ENCODE measurements at places on chromosomes 11 and 22.

GRCh38 chr11:12200991-12201985 is 90.9 kb downstream of the MICAL2 start:
- peaks cover 70% of the 10 kb centered on the region for H3K36me3 ChIP-seq
- no peak overlapping the region for H3K4me3 ChIP-seq
- peaks cover 75% of the 10 kb centered on the region for H3K4me1 ChIP-seq
- no peak for DNase-seq
- H3K27ac ChIP-seq = no peak overlapping the region

- H3K27ac ChIP-seq = no peak overlapping the region
- no peak overlapping the region for H3K4me3 ChIP-seq
- no peaks in the 10 kb centered on the region for H3K27me3 ChIP-seq
Observed at GRCh38 chr11:84146826-84147225, 860.7 kb upstream of the CCDC90B start.

DNA sequence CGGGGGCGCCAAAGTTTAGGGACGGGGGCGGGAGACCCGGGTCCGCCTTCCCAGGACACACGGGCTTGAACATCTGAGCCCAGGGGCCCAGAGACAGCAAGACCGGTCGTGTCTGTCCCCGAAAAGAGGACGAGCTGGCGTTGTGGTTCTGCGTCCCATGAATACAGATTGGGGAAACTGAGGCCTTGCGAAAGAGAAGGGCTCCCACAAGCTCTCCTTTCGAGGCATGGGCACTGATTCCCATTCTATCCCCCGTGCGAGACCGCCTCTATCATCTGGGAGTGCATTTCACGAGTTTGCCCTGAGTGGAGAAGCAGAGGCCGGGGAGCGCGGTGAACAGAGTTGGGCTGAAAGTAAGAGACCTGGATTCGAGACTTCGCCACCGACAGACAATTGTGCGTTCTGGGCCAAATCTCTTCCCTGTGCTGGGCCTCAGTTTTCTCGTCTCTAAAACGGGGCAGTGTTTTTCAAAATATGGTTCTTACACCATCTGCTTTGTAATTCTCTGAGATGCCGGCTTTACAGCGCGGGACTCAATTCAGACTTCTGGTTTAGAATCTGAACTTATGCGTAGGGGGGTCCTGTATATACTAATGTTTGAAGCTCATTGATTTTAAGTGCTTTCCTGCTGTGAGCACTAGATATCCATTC is 471 bp downstream of the RNF185 start:
- H3K4me1 ChIP-seq = peaks cover 28% of the 10 kb centered on the region
- peak; percentile 47 for DNase-seq
- peak overlapping the region; percentile 96 for H3K4me3 ChIP-seq
- peak overlapping the region; percentile 96 for H3K27ac ChIP-seq

DNA sequence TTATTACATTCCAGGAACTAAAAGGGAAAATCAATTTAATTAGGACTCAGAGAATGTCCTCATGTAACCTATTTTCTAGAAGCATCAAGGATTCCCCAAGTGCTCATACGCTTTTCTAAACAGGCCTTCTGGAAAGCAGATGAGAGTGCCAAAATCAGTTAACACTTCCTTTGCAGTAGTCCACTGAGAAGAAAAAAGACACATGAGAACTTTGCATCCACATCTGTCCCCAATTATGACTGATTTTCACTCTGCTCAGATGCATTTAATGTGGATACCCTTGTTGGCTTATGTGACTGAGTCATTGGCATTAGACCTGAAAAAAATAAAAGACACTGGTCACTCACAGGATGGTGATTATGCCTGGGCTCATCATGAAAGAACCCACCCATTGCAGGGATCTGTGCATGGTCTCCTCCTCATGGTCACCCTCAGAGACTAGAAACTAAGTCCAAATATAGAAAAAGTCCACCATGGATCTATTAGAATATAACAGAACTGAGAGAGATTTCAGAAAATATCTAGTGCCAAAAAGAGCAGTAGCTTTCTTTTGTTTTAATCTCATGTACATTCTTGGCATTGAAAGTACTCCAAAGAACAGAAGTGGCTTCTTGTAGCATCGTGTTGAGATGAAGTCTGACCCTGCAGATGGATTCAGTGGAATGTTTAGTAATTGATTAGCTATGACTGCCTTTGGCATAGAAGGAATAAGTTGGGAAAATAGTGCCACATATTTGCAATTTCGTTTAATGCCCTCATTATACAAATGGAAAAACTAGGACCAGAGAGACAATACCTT is 48.8 kb upstream of the FIBIN start:
- H3K4me3 ChIP-seq = no peak overlapping the region
- no peaks in the 10 kb centered on the region for H3K36me3 ChIP-seq
- no peak for DNase-seq
- no peaks in the 10 kb centered on the region for H3K4me1 ChIP-seq

DNA sequence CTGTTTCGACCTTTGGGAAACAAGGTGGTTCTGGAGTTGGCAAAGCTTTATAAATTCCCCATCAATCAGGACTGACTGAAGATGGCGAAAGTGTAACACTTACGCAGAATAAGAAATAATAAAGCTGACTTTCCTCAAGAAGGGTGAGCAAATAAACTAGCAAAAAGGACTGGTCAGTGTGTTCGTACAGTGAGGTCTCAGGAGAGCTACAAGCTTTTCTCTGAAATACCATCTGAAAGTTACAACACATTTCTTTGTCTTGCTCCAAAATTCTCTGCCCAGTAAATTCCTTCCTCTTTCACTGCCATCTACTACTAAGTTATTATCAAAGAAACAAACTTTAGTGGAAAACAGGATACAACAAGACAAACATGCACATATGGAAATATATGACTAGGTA is 13.4 kb downstream of the PITPNB start:
- peaks cover 45% of the 10 kb centered on the region for H3K4me1 ChIP-seq
- no peak for DNase-seq
- no peaks in the 10 kb centered on the region for H3K27me3 ChIP-seq
- no peak overlapping the region for H3K27ac ChIP-seq
- H3K36me3 ChIP-seq = peaks cover 56% of the 10 kb centered on the region

DNA sequence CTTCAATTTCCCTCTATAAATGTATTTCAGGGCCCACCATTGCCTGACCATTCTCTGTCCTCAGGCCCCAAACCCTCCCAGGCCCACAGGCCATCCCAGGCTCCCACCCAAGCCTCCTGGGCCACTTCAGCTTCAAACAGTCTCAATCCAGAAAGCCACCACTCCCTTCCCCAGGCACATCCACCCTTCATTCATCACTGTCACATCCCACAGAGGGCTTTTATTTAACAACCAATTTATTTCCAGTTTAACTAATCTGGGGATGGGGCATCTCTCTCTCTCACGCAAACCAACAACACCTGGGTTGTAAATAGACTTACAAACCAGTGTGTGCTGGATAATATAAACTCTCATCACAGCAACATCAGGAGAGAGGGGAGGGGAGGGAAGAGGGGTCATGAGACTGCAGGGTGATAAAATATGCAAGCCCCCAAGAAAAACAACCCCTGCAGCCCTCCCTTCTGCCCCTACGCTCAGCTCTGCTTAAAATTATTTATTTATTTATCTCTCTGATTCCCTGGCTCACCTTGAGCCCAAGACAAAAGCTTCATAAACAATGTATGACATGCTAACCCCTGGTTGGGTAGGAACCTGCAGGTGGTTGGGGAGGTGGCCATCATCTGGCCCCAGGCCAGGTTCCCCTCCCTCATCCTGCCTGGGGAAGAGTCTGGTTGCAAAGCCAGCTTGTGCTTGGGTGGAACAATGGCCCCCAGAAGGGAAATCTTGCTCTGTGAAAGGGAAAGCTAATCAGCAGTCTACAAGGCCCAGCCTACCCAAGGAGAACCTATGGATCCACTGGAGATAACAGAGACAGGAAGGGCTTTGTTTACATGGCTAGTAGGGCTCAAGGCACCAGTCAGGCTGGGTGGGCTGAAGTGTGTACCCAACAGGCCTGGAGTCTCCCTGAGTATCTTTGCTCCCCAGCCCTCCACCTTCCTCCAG is 359.2 kb downstream of the BUD13 start:
- DNase-seq = no peak
- H3K36me3 ChIP-seq = no peaks in the 10 kb centered on the region
- no peaks in the 10 kb centered on the region for H3K27me3 ChIP-seq
- H3K4me3 ChIP-seq = no peak overlapping the region
- H3K27ac ChIP-seq = no peak overlapping the region

GRCh38 chr22:39292561-39293074 is 26.8 kb downstream of the RPL3 start:
- H3K27me3 ChIP-seq = peaks cover 2% of the 10 kb centered on the region
- no peak overlapping the region for H3K27ac ChIP-seq
- H3K4me3 ChIP-seq = no peak overlapping the region
- DNase-seq = no peak
- H3K4me1 ChIP-seq = no peaks in the 10 kb centered on the region

- peaks cover 16% of the 10 kb centered on the region for H3K27me3 ChIP-seq
- H3K4me1 ChIP-seq = peaks cover 9% of the 10 kb centered on the region
- no peak overlapping the region for H3K27ac ChIP-seq
- H3K4me3 ChIP-seq = no peak overlapping the region
- H3K36me3 ChIP-seq = peaks cover under 1% of the 10 kb centered on the region
- no peak for DNase-seq
Observed at GRCh38 chr11:75394085-75394840, 5.1 kb upstream of the RPS3 start.

DNA sequence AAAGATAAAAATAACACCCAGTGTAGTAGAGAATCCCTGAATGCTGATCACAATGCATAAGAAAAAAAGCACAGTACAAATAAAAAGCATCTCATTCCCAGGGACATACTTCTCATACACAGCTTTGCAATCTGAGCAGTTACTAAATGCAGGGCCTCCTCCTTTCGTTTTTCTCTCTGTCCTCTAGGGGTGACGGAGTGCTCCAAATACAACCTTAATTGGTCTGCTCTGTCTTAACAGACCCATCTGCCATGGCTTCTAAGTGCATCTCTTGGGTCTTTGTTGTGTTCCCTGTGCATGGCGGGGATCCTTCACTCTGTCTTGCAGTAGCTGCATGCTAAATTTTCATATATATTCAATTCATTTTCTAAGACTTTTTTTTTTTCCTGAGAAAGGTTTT is 1114.2 kb upstream of the RAG2 start:
- no peak overlapping the region for H3K4me3 ChIP-seq
- H3K36me3 ChIP-seq = no peaks in the 10 kb centered on the region
- no peak for DNase-seq
- H3K27me3 ChIP-seq = no peaks in the 10 kb centered on the region

DNA sequence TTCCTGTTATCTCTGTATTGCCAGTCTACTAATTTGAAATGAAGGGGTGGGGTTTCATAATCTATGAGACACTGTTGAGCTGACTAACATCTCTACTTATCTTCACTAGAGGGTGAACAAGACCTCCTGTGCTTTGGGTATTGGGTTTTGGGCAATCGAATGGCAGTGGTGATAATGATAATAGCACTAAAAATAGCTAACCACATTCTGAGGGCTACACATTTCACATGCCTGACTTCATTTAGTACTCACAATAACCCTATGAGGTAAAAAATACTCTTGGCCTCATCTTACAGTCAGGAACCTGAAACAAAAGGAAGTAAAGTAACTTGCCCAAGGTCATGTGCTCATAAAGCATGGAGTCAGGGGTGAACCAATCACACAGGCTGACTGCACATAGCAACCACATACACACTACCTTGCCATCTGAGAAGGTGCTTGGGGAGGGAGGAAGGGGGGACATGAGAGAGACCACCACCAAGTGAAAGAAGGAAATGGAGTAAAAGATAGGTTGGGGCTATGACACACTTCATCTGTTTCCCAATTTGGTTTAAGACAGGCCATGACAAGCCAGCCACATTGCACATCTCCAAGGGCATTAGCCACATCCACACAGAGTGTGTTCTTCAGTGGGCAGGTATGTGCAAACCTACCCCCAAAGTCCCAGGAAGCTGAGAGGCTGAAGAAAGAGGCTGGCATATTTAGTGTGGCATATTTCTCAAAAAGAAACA is 387.6 kb upstream of the DDI1 start:
- no peaks in the 10 kb centered on the region for H3K4me1 ChIP-seq
- no peaks in the 10 kb centered on the region for H3K36me3 ChIP-seq
- no peaks in the 10 kb centered on the region for H3K27me3 ChIP-seq
- H3K4me3 ChIP-seq = no peak overlapping the region

DNA sequence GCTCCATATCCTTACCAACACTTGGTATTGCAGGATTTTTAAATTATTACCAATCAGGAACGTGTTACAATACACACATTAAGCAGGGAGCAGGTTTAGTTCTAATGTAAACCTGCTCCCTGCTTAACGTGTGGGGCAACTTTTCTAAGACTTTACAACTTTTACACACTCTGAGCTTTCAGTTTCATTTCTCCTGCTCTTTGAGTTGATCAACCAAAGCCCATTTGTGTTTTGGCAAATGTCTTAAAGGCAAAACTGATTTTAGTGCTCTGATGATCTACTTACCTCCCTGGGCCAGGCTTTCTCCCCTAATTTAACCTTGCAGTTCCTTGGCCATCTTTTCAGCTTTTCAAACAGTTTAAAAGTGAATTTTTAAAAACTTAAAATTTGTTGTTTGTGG is 70.9 kb downstream of the ZBTB44 start:
- H3K27ac ChIP-seq = peak overlapping the region; percentile 90
- DNase-seq = no peak
- peaks cover 34% of the 10 kb centered on the region for H3K4me1 ChIP-seq

DNA sequence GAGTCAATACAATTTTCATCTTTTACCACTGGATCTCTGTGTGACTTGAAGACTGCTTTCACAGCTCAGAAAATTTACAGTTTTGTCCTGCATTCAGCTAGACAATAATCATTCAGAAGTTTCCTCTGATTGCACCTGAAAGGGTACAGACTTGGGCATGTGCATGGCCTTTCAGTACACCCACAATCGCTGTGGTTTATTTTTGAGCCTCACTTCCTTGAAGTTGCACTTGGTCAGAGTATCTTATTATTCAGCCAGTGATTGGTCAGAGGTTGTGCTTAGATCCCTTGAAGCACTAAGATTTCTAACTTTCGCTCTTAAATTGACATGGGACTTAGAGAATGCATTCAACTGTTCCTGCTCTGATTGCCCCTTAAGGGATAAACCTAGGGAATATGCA is 508.2 kb downstream of the FAM181B start:
- no peaks in the 10 kb centered on the region for H3K4me1 ChIP-seq
- no peak for DNase-seq
- H3K27ac ChIP-seq = no peak overlapping the region
- no peaks in the 10 kb centered on the region for H3K36me3 ChIP-seq
- H3K27me3 ChIP-seq = no peaks in the 10 kb centered on the region

GRCh38 chr22:46806794-46807193 is 44.3 kb downstream of the TBC1D22A start:
- H3K4me3 ChIP-seq = no peak overlapping the region
- no peaks in the 10 kb centered on the region for H3K27me3 ChIP-seq
- peaks cover 16% of the 10 kb centered on the region for H3K4me1 ChIP-seq
- peaks cover 15% of the 10 kb centered on the region for H3K36me3 ChIP-seq
- DNase-seq = no peak
- H3K27ac ChIP-seq = no peak overlapping the region

All from activated CD8-positive, alpha-beta memory T cell treated with anti-CD3 and anti-CD28 coated beads, Interleukin-2, amount 10 ng/mL, durations not matched to agents 7 days and 5 days (primary cell).